ENCODE measurements at places on chromosomes 2 and 18.

- no peak for DNase-seq
Observed at GRCh38 chr2:134681201-134681600, 37.6 kb downstream of the TMEM163 start.

DNA sequence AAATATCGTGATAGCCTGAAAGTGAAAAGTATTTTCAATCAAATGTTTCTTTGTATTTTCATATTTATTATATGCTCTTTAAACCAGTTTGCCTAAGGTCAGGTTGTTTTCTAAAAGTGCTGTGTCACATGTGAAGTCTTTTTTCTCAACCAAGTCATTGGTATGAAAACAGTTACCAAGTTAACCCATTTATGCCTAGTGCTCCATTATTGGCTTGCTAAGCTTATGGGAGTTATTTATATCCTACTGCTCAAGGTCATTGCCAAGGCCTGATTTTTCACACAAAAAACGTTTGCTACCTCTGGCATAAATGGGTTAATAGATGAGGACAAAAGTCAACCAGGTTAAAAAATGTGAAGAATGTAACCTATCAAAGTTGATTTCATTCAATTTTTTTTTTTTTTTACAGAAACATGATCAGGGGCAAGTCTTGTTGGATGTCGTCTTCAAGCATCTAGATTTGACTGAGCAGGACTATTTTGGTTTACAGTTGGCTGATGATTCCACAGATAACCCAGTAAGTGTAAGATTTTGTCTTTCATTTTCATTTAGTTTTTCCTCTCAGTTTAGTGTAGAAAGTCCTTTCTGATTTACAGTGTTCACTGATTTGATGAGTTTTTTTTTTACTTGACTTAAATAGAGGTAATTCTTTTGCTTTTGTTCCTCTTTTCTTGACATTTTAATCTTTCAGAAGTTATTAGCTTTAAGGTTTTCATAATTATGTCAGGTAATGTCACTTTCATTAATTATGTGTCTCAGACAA, 102.6 kb downstream of the PTPN4 start:
- no peak for DNase-seq

DNA sequence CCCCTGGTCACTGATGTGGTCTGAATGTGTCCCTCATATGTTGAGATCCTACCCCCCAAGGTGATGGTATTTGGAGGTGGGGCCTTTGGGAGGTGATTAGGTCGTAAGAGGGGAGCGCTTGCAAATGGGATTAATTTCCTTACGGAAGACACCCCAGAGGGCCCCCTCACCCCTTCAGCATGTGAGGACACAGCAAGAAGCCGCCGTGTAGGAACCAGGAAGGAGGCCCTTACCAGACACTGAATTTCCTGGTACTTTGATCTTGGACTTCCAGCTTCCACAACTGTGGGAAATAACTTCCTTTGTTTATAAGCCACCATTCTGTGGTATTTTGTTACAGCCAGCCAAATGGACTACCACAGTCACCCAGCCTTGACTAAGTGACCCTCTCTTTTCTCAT, 35.9 kb downstream of the NCK2 start:
- DNase-seq: no peak

GRCh38 chr2:9565436-9566153, 10.0 kb upstream of the ADAM17 start:
- DNase-seq: peak; percentile 90

DNA sequence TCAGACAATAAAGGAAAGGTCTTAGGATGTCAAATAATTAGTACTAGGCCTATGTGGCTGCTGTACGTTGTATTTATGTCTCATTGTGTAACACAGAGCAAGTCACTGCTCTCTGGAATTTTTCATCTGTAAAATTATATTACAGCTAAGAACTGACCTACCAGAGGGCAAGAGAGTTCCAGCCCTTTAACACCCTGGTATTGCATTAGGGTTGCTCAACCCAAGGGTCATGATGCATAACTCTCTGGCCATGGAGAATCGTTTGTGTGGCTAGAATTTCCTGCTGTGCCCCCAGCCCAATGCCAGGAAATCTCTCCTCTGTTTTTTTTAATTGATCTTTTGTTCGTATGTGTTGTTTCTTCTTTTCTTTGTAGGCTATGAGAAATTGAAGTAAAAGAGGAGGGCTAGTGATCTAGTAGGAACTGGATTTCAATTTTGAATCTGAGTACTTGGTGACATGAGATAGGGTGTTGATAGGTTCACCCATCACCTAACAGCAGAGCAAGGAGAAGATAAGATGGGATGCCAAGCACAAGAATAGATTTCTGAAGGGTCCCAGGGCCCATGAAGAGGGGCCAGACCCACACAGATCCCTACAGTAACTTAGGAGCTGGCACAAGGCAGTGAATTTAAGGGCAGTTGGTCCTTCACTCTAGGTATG, 571.2 kb upstream of the TNP1 start:
- DNase-seq: peak; percentile 37

GRCh38 chr2:53527056-53527455, 240.5 kb upstream of the CHAC2 start:
- DNase-seq: no peak

GRCh38 chr2:71806432-71806831, 341.2 kb downstream of the CYP26B1 start:
- no peak for DNase-seq

- peak; percentile 31 for DNase-seq
Observed at GRCh38 chr2:170493426-170494097, 221.6 kb upstream of the SP5 start.

GRCh38 chr18:77911971-77912605, 662.4 kb downstream of the GALR1 start:
- no peak for DNase-seq

DNA sequence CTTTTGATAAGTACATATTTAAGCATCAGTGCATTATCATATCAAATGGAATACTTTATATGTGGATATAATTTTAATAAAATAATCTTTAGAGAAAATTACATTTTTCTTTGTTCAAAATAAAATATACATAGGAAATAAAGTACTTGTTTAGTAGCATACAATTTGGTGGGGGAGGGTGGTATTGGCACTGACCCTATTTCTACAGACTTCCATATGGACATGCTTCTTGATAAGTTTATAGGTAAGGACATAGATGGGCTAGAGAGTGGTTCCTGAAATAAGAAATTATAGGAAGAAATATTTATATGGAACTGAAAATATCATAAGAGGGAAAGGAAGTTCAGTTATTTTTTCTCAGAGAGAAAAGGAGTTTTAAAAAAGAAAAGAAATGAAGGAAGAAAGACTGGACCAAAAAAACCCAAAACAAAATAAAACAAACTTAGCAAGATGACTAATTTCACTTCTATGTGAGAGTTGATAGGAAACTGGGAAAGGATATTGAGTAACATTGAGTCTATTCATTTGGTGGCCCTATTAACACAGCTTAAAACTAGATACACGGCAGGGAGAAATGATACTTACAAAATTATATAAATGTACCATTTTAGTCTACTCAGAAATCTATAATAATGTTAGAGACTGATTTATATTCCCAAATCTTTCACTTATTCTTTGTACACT, 505.9 kb downstream of the ERBB4 start:
- peak; percentile 25 for DNase-seq

DNA sequence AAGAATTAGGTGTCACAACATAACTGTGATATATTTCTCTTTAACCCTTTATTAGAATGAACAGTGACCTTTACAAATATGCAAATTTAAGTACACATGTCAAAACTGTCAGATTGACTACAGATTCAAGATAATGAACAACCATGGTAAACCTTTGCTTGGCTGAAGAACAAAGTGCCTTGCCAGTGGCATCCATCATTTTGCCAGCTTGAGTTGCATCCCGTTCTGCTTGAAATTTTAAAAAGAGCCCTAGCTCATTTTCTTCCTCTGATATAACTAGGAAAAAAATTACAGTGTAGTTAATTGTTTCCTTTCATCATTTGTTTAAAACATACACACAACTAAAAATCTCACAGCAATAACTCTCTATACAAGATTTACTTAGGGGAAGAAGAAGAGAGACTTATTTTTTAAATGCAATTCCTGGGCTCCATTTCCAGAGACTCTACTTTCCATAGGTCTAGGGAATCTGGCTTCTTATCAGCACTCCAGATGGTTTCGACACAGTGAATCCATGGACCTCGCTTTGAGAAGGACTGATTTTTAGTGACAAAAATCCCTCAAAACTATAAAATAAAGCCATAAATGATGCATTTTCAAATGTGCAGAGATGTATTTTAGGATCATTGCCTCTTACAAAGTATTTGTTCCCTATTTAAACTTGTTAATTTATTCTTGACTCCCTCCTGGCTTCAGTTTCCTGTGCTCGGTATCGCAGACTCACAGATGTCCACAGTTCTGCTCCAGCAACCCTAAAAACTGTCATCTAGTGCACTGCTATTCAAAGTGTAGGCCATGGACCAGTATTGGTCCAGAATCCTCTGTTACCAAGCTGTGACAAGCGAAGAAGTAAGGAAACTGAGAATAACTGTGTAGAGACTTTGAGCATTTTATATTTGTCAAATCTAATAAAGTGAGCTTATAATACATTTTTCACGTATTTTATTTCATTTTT, 50.1 kb downstream of the ICA1L start:
- DNase-seq: no peak
